Caki2 (cell line): ENCODE measurements at places on chromosomes 1 and 21. TPM values are rescaled to one million over a fixed set of nuclear protein-coding genes. Genes with fewer than 3 reads are reported as not detected.

The OR2T29 gene
- not detected in 2 replicates for total RNA-seq

The FCRLB gene
- total RNA-seq, result 3.2 and 5.3 TPM in 2 replicates

- DNase-seq, result peak; percentile 68
These were observed 186.1 kb downstream of the CLEC20A start for GRCh38 chr1:178310685-178311105.

DNA sequence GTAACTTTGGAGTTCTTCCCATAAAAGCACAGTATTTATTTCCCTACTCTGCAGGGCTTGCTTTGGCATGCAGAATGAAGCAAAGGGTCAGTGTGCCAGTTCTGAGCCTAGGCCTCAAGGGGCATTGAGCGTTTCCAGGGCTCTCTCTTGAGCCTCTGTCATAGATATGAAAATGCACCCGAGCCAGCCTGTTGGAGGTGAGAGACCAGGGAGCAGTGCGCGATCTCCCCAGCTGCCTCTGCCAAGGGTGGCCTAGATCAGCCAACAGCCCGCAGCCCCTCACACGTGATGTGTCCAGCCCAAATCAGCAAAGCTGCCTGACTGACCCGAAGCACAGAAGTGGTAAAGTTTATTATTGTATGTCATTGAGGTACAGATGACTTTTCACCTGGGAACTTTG, 63.7 kb downstream of the TENT5C start:
- no peak for DNase-seq

- DNase-seq, result no peak
These were observed 72.5 kb upstream of the CLDN14 start for GRCh38 chr21:36552434-36552785.

- DNase-seq, result no peak
These were observed 4.4 kb downstream of the AZIN2 start for GRCh38 chr1:33085332-33085731.

DNA sequence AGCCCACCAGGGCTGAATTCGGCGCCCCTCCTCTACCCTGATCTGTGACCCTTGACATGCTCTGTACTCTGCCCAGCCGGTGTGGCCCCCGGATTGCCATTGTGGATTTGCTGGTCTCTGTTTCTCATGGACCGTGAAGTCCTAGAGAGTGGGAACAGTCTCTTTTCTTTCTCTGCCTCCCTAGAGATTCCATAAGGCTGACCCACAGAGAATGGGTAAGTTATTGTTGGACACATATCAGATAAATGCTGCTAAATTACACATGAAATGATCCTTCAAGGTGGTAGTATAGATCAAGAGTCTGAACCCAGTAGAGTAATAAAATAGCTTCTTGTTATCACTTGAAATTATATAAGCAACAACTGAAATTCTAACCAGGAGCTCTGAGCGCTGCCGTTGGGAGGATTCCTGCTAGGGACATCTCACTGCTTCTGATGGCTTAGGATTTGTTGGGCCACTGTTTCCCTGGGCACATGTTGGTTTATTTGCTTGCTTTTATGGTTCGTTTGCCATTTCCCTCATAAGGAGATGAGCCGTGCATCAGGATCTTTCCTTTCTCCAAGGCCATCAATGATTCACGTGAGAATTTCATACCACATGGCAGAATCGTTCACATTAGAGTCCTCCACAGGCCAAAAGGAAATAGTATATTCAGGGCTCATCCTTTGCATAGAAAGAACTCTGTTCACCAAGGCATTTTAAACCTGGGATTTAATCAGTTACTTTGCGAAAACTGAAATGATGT, 111.9 kb downstream of the ZBTB18 start:
- no peak for DNase-seq

DNA sequence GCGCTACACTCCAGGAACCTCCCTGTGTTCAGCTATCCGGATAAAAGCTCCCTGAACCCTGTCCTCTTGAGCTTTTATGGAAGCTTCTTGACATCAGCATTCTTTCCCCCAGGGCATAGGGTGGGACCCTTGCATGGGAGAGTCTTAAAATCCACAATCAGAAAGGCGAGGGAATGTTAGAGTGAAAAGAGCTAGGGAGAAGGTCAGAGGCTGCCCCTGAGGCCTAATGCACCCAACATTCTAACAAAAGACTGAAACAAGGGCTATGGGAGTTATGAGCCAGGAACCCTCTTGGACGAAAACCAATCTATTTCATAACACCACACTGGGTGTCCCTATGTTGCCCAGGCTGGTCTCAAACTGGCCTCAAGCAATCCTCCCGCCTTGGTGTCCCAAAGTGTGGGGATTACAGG, 36.7 kb downstream of the NEK2 start:
- DNase-seq, result no peak

DNA sequence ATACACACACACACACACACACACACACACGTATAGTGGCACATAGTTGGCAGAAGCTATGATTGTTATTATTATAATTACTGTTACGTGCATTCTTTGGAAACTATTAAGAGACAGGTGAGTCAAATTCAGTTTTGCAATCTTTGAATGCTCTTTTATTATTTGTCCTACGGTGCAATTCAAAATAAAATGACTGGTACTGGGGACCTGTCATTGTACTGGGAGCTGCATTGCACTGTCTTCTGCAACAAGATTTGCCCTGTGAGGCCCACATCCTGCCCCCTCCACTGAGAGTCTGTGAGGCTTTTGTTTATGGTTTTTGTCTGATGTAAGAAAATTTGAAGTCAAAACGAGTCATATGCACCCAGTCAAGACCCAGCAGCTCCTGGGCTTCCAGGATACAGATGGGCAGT, 1.9 kb downstream of the LY9 start:
- no peak for DNase-seq

DNA sequence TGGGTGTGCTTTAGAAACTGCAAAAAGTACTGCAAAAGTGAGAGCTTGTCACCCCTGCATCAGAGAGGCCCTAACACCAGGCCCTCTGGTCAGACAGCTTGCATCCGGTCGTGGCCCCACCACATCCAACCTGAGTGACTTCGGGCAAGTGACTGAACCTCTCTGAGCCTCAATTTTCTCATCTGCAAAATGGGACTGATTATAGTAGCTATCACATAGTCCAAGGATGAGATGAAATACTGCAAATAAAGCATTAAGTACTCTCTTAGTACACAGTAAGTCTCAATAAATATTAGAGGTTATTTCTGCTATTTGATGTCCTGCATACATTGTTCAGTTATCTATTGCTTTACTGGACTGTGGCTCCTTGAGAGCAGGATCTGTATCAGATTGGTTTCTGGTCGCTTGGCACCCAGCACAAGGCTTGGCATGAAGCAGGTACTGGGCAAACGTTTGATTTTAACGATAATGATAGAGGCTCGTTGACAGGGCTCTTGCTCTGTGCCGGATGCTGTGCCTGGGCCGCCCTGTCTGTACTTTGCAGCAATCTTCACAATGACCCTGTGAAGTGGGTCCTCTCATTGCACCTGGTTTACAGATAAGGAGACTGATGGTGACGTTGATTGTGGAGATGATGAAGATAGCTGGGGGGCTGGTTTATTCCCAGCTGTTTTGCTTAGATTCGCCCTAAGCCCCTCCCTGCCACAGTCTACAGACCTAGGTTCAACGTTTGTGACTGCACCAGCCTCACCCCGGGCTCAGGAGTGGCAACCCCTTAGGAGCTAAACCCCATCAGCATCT, 43.6 kb downstream of the RAP1GAP start:
- DNase-seq, result no peak
